Activated T-helper 1 cell treated with anti-CD3 and anti-CD28 coated beads, Interleukin-12 subunit alpha, Interleukin-12 subunit beta, Interleukin-2, Interleukin-4 antibody, amounts not matched to agents 30 ng/mL and 10 ng/mL and 1 ng/mL, durations not matched to agents 14 hours and 24 hours and 36 hours (primary cell): ENCODE measurements at places on chromosomes 11 and 22.

GRCh38 chr11:126841999-126842398 lies 158.6 kb downstream of the KIRREL3 start:
- DNase-seq, result no peak

DNA sequence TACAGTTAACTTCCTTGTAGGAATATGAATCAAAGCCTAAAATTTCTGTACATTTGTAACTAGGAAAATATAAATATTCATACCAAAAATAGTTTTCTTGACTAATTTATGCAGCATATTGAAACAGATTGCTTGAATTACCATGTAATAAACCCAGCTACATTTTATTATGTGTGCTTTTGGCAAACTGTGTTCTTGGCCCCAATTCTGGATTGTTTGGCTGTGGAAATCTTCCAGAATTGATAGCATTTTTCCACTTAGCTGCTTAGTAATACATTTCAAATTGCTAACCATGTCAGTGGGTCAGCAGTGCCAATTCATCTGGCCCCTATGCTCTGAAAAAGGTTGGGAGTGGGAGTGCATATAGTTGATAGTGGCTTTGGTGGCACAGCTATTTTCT lies 32.3 kb downstream of the PDHX start:
- no peak for DNase-seq

- no peak for DNase-seq
Observed at GRCh38 chr11:65182258-65183170, 786 bp downstream of the CAPN1 start.

- no peak for DNase-seq
Observed at GRCh38 chr22:44741929-44742328, 10.4 kb upstream of the ARHGAP8 start.

GRCh38 chr11:78406568-78407196 lies 10.9 kb downstream of the GAB2 start:
- no peak for DNase-seq

DNA sequence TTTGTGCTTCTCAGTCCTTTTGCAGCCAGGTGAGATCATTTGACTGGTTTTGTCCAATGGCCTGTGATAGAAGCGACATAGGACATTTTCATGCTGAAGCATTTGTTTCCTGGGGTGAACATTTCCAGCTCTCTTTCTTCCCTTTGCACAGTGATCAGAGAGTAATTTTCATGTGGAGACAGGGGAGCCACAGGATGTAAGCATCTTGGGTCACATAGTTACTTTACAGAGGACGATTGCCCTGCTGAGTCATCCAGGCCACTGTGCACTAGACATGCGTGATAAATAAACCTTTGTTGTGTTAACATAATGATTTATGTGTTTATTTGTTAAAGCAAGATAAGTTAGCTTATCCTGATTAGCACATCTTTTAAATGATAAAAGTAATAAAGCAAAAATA lies 263.5 kb upstream of the CCDC179 start:
- DNase-seq, result no peak
